CD4-positive, alpha-beta T cell treated with Interferon alpha-2 for 1 hour (primary cell): ENCODE measurements at places on chromosomes 4 and X.

GRCh38 chr4:78645853-78646757 is 94.5 kb downstream of the ANXA3 start:
- peak; percentile 36 for DNase-seq

DNA sequence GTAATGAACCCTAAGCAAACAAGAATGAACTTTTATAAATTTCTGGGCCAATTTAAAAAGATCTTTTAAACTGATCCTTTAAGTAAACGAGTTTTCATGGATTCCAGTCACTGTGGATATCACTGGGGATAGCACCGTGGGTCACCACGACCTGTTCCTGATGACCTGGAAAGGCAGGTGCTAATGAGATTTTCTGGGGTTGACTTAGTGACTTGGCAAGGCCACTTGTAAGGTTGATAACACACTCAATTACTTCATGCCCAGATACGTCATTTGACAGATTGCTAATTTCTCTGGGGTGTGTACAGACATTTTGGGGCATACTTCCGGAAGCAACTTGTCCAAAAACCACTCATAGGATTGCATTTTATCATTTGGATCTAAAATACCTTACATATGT is 24.5 kb downstream of the PDLIM3 start:
- DNase-seq = no peak

- peak; percentile 26 for DNase-seq
Observed at GRCh38 chr4:139416073-139416673, 37.7 kb upstream of the RAB33B start.

DNA sequence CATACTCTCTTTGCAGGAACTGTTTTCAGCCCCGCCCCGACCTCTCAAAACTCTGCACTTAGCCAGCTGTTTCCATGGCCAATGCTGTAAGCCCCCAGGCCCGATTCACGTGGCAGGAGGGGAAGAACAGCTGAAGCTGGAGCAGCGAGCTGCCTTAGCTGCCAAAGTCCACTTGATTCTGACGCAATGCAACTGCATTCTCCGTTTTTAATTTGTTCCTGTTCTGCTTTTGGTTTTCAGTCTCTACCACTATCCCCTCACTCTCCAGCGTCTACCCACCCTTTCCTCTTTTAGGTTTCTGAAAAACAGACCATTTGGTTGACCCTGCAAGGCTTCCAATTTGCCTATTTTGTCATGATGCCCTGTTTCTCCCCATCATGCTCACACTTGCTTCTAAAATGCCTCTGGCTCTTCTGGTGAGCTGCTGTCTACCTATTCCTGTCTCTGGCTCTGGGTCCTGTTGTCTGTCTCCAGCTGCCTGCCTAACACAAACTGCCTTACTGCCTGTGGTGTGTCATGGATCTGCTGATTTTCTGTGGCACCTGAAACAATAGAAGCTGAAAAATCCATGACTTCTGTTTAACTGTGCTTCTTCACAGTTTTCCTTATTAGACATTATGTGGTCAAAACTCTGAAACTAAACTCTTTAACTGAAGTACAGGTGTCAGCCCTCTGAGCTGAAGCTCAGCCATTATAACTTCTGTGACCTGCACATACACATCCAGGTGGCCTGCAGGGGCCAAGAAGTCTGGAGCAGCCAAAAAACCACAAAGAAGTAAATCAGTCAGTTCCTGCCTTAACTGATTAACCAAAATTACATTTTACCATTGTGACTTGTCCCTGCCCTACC is 160.5 kb upstream of the AGTR2 start:
- peak; percentile 0 for DNase-seq

DNA sequence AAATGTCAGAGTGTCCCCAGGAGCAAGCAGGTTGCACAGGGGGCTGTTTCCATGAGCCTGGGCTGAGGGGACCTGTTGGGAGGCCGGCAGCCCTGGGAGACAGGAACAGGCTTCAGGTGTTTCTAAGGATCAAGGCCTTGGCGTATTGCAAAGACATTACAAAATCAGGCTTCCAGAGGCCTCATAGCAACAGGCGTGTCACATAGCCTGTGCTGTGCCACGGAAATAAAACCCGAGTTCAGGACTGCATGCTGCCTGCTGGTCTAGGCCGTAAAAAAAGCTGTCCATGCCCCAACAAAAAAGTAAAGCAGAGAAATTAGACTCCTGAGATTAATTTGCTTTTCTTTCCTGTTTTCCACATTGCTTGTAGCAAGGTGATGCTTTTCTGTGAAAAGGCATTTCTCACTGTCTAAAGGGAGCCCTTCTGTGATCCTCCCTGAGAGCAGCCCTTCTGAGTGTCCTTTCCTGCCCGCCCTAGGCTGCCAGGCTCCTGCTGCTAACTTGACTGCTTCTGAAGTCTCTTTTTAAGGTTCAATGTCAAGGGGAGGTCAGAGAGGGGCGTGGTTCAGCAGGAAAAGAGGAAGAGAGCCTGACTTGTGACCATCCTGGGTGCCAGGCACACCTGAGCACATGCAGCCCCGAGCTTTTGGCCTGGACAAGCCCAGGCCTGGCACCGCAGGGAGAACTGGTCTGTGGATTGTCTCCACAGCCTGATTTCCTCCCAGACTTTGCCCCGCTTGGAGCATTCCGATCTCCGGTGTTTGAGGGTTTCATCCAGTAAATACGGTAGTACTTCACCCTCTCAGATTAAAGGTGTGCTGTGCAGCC is 21.3 kb downstream of the SHROOM2 start:
- DNase-seq = no peak

- no peak for DNase-seq
Observed at GRCh38 chr4:90996813-90997212, 869.6 kb downstream of the CCSER1 start.

DNA sequence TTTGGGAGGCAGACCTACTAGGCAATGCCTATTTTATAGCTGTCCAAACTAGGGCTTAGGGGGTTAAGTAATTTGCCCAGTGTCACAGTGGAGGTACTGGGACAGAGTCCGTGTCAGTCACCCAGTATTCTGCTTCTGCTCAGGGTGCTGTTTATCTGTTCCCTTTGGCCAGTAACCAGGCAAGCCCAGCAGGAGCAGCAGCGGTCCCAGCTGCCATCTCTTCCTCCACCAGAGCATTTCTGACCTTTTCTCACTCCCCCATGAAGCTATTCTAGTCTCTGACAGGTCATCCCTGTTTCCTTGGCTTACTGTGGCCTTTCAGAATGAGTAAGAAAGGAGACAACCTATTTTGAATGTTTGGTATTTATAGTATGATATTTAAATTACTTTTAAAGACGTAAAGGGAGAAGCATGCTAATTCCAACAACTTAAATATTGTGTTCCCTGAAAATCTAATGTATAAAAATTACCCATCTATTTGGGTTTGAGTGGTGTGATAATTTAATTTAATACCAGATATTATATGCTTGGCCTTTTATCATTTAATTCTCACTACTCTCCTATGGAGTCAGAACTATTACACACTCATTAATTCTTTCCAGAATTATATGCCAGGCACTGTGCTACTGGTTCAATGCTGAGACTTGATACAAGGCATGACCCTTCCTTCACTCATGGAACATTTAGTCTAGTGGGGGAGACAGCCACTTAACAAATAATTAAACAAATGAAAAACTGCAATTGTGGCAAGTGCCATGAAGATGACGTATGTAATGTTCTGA is 60.6 kb downstream of the RPS6KA3 start:
- DNase-seq = no peak

GRCh38 chr4:22202246-22202974 is 253.8 kb upstream of the KCNIP4 start:
- DNase-seq = no peak

DNA sequence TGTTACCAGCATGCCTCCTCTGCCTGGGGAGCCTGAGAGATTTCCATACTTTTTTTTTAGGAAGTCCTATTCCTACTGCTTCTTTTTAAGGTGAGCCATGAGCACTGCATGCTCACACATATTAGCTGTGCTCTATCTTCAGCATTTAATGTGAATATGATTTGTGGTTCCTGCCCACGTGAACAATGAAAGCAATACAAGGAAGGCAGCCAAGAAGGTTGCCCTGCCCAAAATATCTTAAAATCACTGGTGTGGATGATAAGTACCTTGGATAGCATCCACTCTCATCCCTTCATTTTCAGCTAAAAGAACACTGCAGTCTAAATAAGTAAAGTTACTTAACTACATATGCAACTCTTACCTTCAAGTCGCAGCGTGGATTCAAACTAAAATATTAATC is 607.5 kb downstream of the PACRGL start:
- no peak for DNase-seq

DNA sequence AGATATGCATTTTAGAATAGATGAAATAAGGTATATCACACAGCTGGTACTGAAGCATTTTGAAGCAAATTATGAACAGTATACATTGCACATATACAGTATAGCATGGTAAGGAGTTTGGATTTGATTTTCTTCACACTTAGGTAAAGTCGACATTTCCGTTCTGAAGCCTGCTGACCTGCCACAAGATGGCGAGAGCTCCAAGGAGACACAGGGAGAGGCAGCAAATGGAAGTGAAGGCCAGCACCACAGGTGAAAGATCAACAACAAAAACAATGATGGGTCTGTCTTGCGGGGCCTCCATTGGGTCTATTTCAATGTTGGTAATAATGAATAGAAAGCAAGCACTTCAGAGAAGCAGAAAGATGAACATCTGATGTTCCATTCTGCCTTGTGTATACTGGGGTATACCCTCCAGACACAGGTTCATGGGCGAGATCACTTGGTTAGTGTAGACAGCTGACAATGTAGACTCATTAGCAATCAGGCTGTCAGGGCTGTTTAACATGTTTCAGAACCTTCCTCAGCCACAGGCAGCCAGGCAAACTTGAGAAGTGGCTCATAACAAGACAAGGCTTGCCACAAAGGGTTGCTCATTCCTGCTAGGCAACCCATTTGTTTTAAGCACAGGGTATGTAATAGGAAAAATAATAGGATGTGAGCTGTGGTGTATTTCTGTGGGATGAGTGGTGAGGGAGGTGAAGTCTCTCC is 21.4 kb upstream of the NOX1 start:
- peak; percentile 22 for DNase-seq

- no peak for DNase-seq
Observed at GRCh38 chr4:10066206-10066605, 44.9 kb upstream of the SLC2A9 start.

GRCh38 chr4:88826771-88827170 is 129.1 kb upstream of the NAP1L5 start:
- no peak for DNase-seq

GRCh38 chr4:140049024-140049848 is 104.7 kb downstream of the MAML3 start:
- DNase-seq = peak; percentile 52

DNA sequence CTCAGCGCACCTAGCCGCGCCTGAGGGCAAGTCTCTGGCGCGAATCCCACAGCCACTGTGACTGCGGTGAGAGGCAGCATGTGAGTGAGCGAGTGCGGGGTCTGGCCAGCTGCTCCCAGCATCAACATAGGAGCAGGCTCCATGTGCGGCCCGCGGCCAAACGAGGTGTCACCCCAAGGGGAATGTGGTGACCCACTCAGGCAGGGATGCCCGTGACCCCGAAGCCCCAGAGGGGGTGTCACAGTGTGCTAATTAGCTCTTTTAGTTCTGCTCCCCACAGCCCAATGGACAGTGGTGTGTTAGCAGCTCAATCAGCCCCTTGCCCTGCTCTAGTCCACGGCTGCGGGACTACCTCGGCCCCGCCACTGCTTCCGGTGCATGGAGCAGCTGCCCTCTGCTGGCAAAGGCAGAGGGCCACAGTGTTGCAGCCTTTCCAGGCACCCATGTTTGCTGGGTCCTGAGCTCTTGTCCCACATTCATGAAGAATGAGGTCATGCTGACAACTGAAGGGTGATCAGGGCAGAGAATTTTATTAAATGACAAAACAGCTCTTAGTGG is 61.4 kb downstream of the AGA start:
- no peak for DNase-seq

DNA sequence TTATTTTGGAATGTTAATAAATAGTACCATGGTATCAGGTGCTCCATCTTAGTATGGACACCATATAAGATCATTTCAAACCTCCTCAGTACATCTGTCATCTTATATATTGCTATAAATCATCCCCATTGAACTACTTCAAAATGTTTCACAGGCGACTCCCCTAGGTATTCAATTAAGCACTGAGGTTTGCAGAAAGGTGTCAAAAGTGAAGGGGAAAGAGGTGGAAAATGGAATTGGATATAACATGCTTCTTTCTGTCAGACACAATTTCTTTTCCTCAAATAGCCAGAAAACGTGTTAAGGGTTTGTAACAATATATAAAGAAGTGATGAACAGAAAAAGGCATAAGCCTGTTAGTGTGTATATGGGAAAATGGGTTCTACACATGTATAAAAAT is 325.5 kb downstream of the GRID2 start:
- DNase-seq = no peak

DNA sequence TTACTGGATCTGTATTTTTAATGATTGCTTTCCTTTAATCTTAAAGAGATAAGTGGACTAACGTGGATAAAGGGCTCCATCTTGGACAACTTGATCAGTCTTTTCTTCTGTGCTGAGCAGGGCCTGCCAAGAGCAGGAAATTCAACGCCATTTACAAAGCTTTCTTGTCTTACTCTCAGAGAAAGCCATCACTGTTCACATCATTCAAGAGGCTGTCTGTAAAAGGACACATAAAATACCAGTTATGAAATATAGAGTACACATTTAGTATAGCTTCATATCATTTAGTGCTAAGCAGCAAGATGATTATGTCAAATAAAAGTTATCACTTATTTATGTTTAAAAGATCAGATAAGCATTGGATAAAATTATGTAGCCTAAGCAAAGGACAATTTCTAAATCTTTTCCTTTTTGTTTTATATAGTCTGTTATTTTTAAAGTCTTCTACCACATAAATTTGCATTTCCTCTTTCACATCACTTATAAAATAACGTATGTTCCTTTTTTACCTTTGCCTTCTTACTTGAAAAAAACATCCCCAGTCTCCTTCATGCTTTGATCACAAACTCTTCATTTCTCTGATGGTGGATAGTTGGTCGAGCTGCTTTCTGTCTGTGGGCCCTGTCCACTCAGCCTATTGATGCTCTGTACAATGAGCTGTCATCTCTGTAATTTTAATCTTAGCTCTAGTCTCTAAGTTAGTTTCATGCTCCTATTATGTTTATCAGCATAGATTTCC is 2.1 kb upstream of the CCNG2 start:
- no peak for DNase-seq

DNA sequence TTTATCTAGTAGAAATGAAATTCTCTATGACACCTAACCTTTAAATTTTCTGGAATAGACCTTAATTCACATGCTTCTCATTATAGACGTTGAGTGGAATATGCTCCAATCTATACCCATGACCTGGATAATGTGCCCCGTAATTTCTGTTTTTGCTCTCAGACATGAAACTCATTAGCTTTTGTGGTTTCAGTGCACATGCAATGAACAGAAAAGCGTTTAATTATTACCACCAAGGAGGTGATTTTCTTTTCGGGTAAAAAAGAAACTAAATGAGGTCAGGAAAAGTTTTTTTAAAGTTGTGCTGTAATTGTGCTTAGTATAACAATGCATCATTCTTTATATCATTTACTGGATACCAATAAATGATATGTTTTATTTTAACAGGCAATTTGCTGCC is 1703.9 kb upstream of the TENM3 start:
- DNase-seq = no peak
